Activated T-helper 1 cell treated with anti-CD3 and anti-CD28 coated beads, Interleukin-12 subunit alpha, Interleukin-12 subunit beta, Interleukin-2, Interleukin-4 antibody, amounts not matched to agents 30 ng/mL and 10 ng/mL and 1 ng/mL, durations not matched to agents 14 hours and 24 hours and 36 hours (primary cell): ENCODE measurements at places on chromosomes 2 and 18.

DNA sequence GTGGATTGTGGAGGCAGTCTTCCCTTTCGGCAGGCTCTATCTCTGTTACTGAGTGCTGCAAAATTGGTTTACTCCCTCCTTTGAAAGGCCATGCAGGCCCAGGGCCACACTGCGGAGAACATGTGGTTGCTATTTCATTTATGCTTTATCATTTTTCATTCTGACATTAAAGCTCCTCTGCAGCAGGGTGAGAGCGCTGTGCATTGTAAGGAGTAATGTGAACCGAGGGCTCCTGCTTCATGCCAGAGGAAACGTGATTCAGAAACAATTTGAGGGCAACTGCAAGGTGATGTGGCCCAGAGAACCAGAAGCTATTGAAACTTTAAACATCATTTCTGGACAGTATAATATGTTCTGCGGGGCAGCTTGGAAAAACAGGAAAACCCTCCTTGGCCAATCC is 341.6 kb upstream of the NT5C1B start:
- no peak for DNase-seq

GRCh38 chr2:181778621-181779201 is 98.4 kb upstream of the NEUROD1 start:
- DNase-seq = no peak

DNA sequence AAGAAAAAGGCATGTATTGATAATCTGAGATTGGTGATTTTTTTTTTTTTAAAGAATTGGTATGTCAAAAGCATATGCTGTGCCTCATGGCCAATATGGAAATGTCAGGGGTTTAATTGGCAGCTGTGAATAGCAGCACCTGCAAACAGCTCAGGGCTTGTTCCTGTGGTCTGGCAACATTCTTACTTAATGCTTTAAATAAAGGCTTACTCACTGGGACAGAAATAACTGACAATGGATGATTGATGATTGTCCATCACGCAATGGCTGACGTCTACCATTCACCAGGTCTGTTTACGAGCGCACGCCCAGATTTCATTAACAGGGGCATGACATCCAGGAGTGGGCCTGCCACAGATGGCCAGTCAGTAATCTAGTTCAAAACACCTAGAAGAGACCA is 66.7 kb downstream of the ETAA1 start:
- DNase-seq = no peak

- no peak for DNase-seq
Observed at GRCh38 chr2:133264989-133265401, 303.3 kb downstream of the NCKAP5 start.

DNA sequence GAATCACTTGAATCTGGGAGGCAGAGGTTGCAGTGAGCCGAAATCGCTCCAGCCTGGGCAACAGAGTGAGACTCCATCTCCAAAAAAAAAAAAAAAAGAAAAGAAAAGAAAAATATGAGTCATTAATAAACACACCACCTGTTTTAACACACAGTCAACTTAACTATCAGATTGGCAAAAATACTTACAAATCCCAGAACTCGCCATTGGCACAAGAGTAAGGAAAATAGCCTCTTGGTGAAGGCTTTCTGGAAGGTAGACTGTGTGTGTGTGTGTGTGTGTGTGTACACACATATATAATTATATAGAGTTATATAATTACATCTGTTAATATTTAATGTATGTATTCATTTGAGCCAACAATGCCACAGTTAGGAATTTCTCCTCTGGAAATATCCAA is 63.7 kb upstream of the UXS1 start:
- no peak for DNase-seq

DNA sequence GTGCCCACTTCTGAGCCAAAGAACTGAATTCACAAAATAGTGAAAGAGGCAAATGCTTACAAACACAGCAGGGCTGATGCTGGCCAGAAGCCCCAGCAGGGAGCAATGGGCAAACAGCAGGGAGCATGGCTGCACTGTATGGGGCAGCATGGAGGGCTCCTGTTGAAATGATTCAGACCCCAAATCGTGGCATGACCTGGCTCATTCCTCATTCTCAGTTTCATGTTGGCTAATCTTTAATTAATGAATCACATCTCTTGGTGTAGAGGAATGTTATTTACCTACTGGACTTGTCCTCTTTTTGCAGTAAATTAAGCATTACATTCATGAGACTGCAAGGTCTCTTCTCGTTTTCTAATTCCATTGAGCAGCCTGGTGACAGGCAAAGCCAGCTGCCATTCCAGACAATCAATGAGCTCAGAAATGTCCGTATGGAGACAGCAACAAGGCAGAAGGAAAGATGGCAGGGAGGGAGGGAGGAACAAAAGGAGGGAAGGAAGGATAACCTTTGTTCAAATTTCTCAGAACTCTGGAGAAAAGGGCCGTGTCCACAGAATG is 84.9 kb upstream of the ST8SIA3 start:
- no peak for DNase-seq

GRCh38 chr2:151030663-151031230 is 230.9 kb downstream of the RBM43 start:
- DNase-seq = no peak

DNA sequence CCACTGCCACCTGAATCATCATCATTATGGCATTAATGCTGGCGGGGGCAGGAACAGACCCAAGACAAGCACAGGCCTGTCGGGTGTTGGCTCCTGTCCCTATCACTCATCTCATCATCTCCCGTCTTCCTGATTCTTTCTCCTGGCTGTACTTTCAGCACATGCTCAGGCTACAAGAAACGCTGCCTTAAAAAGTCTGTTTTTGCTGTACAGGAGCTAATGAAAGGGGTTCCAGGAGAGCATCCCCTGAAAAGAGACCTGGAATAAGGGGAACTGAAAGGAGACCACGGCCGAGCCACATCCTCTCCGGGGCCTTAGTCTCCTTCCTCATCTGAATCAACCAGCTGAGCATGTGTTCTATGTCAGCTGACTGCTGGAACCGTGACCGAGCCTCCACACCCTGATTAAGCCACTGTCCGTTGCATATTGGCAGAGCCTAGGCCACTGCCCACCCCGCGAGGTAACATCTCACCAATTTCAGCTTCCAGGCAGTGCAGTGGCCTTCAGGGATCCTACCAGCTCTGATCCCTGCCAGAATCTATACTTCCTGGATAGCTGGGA is 62.6 kb downstream of the DNMT3A start:
- DNase-seq = no peak

DNA sequence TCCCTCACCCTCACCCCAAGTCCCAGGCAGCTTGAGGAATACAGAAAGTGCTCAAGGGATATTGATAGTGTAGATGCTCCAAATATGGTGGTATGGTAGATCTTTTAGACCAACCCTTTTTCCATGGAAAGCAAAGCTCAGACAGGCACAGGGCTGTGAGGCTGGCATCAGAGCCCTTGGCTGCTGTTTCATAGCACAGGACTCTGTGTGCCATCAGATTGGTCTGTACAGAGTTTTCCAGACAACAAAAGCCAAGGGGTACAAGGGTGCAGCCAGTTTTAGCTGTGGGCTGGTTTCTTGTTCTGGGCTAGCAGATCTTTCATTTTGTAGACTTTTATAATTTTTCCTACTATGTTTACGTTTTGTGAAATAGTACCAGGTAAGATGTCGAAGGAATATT is 296.9 kb upstream of the TNP1 start:
- no peak for DNase-seq

DNA sequence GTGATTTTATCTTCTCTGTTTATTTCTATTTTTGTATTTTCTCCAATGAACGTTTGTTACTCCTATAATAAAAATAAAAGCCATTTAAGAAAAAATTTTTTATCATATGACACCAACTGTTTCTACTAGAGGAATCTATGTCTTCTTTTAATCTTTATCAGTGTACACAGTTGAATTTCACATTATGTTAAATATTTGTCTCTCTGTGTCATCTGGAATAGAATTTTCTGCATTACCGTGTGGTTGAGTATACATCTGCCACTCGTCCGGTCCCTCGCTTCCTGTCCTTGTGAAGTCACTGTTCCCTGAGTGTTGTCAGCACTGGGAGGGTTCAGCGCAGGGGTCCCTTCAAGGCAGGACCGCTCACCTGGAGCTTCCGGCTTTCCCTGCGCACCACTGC is 99.2 kb downstream of the LDLRAD4 start:
- DNase-seq = no peak

DNA sequence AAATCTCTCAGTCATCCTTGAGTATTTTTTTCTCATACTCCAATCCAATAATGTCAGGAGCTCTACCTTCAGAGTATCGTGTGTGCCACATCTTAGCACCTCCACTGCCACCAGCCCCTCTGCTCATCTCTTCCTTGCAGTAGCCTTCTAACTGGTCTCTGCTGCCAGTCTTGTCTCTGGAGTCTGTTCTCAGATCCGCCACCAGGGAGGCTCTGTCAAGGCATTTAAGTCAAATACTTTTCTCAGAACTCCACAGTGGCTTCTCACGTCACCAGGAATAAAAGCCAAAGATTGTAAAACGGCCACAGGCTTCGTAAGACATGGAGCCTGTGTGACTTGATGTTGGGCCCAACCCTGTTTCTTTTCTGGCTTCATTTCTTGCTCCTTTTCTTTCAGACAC is 7.1 kb downstream of the UNC50 start:
- no peak for DNase-seq

- DNase-seq = no peak
Observed at GRCh38 chr2:150791567-150791966, 304.1 kb upstream of the RND3 start.

- no peak for DNase-seq
Observed at GRCh38 chr18:75122334-75122958, 86.5 kb downstream of the PTGR3 start.

GRCh38 chr2:54699665-54700064 is 23.8 kb upstream of the EML6 start:
- DNase-seq = no peak

DNA sequence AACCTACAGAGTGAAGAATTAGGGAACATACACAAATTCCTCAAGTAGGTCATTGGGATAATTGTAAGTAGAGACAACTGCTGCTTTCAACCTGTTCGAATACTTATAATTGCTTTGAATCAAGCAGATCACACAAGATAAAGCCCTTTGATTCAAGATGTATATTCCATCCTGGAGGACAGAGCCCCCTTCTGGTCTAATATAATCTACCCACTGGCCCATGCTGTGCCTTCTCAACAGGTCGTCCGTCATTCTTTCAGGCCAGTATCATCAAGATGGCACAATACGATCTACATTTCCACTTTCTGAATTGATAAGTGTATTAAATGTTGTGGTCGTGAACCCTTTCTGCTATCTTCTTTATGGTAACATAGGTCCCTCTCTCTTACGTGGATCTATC is 387.0 kb upstream of the CDH19 start:
- no peak for DNase-seq

DNA sequence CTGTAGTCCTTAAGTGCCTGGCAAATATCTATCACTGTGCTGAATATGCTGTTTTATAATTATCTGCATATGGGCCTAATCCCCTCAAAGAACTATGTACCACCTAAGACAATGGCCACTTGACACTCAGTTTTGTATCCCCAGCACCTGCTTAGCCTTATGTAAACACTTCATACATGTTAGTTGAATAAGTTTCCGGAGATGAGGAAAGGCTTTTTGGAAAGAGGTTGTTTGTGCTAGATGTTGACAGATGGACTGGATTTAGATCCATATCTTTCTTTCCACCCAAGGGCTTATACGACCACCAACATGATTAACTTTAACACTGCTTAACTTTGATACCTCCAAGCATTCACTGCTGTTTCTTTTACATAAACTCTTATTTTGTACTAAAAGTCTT is 63.3 kb downstream of the FAM228A start:
- DNase-seq = no peak

GRCh38 chr2:96150791-96151594 is 5.8 kb upstream of the DUSP2 start:
- DNase-seq = no peak

GRCh38 chr18:63284827-63285733 is 34.5 kb downstream of the BCL2 start:
- DNase-seq = no peak

DNA sequence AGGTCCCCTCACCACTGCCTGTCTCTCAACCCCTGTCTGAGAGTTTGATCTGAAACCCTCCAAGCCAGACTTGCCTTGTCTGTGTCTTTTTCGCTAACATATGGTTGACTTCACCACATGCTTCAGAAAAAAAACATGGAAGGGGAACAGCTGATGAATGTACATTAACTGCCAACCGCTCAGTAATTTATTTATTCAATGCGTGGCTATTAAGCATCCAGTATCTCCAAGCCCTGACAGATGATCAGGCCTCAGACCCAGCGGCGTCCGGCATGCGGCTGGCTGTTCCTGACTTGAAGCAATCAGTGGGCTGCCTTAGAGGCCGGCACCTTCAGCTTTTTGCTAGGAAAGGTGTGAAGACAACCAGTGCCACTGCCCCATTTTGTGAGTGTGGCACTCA is 62.3 kb downstream of the NGEF start:
- DNase-seq = no peak

- DNase-seq = no peak
Observed at GRCh38 chr2:224882291-224883171, 159.7 kb downstream of the DOCK10 start.

GRCh38 chr2:161586517-161587167 is 37.6 kb upstream of the SLC4A10 start:
- DNase-seq = no peak
